ENCODE measurements at places on chromosomes 12 and 14. TPM values are rescaled to one million over a fixed set of nuclear protein-coding genes. Genes with fewer than 3 reads are reported as not detected.

Gene OR4K5
- not detected for total RNA-seq

Gene ESRRB
- not detected for total RNA-seq

Gene RND1
- 7.1 TPM for total RNA-seq

Gene TAS2R50
- 0.55 TPM for total RNA-seq

Gene ACOT6
- total RNA-seq = not detected

Gene P2RX7
- 20.1 TPM for total RNA-seq

Gene TDP1
- total RNA-seq = 6.5 TPM

Gene KRT71
- total RNA-seq = not detected

DNA sequence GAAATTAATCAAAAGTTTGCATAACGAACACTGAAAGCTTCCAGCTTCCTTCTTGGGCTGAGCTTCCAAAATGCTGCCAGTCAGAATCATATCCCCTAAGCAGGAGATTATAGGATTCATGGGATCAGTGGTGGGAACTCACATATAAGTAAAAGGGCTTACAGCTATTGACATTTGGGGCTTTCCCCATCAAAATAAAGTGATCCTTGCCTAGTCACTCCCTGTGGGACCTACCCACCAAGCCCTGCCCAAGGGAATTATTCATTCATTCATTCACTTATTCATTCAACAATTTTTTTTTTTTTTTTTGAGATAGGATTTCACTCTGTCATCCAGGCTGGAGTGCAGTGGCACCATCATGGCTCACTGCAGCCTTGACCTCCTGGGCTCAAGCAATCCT, 47.5 kb upstream of the NR1H4 start:
- DNase-seq = no peak

GRCh38 chr12:53805791-53806190, 54.0 kb upstream of the CISTR start:
- no peak for DNase-seq

DNA sequence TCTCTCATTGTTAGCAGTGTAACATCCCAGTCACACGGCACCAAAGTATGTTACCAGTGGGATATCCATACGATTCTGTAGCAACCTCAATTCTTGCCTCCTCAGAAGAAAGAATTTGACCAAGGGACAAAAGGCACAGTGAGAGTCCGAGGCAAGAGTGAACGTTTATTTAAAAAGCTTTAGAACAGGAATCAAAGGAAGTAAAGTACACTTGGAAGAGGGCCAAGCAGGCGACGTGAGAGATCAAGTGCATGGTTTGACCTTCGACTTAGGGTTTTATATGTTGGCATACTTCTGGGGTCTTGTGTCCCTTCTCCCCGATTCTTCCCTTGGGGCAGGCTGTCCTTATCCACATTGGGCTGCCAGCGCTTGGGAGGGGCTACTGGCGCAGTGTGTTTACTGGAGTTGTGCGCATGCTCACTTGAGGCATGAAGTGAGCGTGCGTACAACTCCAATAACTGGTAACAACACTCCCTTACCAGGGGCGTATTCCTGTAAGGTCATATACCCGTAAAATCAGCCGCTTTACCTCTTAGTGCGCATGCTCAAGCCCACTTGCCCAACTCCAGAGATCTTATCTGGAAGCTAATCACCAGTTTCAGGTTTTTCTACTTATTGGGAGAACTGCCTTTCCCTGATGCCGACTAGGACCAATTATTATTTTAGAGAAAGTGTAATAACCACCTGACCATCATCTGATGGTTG, 71.7 kb downstream of the FAR2 start:
- DNase-seq = no peak

DNA sequence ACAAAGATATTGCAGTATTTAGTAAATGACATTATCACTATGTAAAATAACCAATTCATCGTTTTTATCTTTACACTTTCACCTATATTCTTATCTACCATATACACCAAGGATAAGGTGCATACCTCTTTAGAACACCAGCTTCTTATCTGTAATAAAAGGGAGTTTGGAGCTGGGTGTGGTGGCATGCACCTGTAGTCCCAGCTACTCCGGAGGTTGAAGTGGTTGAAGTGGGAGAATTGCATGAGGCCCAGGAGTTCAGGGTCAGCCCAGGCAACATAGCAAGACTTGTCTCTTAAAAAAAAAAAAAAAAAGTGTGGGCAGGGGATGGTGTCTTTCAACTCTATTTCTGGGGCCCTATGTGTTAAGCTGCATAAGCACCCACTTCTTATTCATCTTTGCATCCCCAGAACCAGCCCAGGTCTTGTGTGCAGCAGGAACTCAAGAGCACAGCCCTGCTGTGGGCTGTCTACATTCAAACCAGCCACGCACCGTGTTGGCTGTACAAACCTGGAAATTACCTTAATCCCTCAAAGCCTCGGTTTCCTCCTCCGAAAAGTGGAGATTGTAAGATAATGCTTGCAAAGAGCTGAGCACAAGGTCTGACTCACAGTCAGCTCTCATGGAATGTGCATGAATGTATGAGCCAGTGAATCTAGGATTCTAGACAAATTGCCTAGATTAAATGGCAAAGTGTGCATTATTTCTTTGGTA, 256.6 kb upstream of the FOXN3 start:
- DNase-seq = no peak

GRCh38 chr14:65791191-65791981, 378.9 kb downstream of the FUT8 start:
- no peak for DNase-seq

GRCh38 chr12:112584266-112584722, 165.5 kb downstream of the PTPN11 start:
- DNase-seq = no peak

DNA sequence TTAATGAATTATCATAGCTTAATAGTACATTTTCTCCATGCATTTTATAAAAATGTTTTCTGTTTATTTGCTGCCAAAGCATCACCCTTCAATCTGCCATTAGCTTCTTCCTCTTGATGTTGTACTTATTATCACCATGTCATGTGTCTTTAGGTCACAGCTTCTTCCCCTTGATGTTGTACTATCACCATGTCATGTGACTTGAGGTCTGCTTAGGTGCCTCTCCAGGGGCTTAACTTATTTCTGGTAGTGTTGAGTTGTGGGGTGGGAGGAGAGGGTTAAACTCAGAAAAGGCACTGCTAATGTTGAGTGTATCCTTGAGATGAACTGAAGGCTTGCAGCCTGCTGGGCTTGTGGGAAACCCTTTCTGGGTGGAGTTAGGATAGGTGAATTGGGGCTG, 87.8 kb downstream of the DAAM1 start:
- no peak for DNase-seq

- no peak for DNase-seq
Observed at GRCh38 chr14:104394409-104394851, 185.1 kb upstream of the C14orf180 start.

GRCh38 chr14:95331708-95332408, 12.2 kb upstream of the CLMN start:
- DNase-seq = no peak

DNA sequence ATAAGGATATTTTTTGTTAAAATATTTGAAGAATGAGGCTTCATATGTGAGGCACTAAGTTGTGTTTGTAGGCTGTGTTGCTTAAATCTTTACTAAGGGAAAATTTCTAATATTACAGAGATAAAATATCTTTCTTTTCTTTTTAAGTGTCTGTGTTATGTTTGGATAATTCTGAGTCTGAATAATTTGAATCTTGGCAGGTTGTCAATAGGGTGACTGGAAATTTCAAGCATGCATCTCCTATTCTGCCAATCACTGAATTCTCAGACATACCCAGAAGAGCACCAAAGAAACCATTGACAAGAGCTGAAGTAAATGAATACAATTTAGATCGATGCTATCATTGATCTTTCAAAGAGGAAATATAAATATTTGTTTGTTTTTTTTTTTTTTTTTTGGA, 29.4 kb downstream of the TMPO start:
- no peak for DNase-seq

GRCh38 chr14:68616221-68616902, 176.5 kb downstream of the ZFP36L1 start:
- DNase-seq = no peak

DNA sequence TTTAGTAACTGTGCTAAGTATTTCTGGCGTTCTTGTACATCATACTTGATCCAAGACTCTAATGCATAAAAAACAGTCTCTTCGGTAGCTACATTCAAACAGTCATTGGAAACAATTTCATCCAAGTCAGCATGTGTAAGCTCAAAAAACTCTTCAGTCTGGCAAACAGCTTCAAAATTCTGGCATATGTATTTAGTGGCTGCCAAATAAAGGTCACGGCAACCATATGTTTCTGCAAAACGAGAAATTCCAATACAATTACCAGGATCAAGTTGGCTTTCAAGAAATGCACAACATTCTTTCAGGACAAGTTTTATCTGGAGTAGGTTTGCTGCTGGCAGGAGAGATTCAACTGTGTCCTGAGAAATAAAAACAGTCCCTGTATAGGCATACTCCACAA, 16.5 kb downstream of the KLHL28 start:
- DNase-seq = no peak

DNA sequence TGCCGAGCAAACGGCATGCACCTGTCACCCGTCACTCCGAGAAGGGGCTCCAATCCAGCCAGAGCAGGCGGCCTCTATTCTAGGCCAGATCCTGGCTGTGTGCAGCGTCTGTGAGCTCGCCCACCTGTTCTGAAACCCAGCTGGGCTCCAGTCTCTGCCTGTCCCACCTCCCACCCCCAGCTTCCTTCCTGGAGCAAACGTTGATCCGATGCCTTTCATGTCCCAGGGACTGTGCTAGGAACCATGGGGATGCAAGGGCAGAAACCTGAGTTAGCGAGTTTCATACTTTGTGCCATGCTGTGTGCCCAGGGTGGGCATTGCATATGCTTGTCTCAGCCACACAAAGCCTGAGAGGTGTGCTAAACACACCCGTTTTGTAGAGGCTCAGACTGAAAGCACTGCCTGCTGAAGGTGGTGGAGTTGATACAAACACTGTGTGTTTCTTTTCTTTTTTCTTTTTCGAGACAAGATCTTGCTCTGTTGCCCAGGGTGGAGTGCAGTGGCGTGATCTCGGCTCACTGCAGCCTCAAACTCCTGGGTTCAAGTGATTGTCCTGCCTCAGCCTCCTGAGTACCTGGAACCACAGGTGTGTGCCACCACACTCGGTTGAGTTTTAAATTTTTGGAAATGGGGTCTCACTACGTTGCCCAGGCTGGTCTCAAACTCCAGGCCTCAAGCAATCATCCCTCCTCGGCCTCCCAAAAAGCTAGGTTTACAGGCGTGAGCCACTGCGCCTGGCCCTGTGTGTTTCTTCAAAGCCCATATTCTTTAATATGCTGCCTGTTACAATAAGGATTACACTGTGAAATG, 84.1 kb upstream of the MED13L start:
- DNase-seq = no peak

DNA sequence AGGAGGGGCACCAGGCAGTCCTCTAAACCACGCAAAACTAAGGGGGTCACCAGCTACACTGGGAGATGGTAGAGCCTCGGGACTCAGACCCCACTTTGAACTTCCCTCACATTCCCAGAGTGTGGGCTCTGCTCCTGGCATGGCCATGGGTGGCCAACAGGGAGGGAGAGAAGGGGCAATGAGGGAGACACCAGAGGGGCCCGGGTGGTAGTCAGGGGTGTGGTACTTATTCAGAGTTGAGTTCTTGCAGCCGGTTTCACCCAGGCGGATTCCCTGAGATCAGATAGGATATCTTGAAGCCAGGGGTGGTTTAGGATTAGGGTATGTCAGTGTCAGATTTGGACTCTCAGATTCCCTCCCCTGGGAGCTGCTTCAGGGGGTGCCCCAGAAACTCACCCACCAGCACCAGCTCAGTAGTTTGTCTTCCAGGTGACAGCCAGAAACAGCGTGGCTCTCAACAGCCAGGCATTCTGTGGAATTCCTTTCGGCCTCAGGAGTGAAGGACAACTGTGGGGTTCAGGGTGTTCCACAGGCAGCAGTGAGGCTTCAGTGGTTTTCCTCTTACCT, 56.0 kb downstream of the ELK3 start:
- no peak for DNase-seq

GRCh38 chr14:100427166-100427565, 104.0 kb downstream of the SLC25A47 start:
- no peak for DNase-seq

- DNase-seq = no peak
Observed at GRCh38 chr14:28953973-28954372, 187.4 kb downstream of the FOXG1 start.

- no peak for DNase-seq
Observed at GRCh38 chr12:105590571-105590970, 260.1 kb downstream of the C12orf75 start.

DNA sequence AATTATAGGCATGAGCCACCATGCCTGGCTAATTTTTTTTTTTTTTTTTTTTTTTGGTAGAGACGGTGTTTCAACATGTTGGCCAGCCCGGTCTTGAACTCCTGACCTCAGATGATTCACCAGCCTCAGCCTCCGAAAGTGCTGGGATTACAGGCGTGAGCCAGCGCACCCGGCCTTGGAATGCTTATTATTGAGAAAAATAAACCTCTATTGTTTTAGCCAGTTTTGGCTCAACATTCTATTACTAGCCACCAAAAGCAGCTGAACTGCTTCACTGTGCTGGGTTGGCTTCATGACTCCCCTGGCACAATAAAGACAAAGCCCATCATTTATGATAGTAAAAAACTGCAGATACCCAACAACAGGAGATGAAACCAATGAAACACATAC, 93.5 kb upstream of the CEP83 start:
- DNase-seq = no peak

GRCh38 chr12:116404247-116404646, 126.8 kb upstream of the MED13L start:
- DNase-seq = no peak

DNA sequence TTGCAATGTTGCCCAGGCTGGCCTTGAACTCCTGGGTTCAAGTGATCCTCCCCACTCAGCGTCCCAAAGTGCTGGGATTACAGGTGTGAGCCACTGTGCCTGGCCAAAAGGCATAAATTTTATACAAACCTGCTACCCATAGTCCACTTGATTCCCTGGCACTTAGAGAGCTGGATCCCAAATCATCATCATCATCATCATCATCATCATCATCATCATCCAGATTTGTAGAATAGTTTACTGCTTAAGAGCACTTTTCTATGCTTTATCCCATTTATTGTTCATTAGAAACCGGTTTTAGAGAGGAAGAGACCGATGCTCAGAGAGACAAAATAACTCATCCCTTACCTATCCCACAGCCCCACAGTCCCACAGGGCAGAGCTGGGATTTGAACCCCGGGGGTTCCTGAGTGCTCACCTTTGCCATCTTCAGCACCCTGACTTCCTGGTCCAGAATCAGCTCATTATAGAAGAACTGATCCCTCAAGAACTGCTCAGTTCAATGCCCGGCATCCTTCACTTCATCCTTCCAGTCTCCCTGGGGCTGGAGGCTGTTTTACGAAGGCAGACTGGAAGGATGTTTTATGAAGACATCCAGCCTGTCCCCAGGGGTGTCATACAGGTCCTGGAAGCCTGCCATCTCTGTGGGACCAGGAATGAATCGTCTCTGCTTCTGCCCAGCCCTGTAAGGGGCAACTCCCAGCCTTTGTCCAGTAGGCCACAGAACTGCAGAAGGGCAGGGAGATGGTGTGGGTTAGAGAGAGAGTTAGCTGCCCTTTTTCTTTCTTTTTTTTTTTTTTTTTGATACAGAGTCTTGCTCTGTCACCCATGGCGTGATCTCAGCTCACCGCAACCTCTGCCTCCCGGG, 20.2 kb upstream of the OASL start:
- DNase-seq = no peak

- no peak for DNase-seq
Observed at GRCh38 chr14:101363880-101364391, 197.4 kb upstream of the DIO3 start.

- no peak for DNase-seq
Observed at GRCh38 chr12:94457311-94457710, 2.4 kb downstream of the CEP83 start.

GRCh38 chr14:74267588-74267987, 28.3 kb downstream of the VSX2 start:
- DNase-seq = no peak

- DNase-seq = no peak
Observed at GRCh38 chr14:62451221-62451620, 594.0 kb downstream of the KCNH5 start.

Measured in upper lobe of right lung (tissue), 1 donor.